Cardiac muscle cell (in vitro differentiated cells and primary cell): ENCODE measurements at places on chromosomes 1 and 21.

GRCh38 chr1:62208970-62209369 is 14.3 kb downstream of the L1TD1 start:
- DNase-seq = no peak

DNA sequence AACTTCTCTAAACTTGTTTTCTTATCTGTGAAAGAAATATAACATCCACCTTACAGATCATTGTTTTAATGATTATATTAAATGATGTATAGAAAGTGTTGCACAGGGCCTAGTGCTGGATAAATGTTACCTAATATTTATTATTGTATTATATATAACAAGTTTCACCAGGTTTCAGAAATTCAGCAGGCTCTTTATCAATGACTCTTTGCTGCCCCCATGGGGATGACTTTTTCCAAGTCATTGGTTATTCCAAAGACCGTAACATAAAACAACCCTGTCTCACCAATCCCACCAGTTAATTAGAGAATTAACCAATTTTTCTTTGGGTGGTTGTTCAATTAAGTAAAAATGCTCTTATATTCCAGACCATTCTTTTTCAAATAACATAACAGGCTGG is 7.3 kb upstream of the DEDD start:
- peak; percentile 69 for DNase-seq

DNA sequence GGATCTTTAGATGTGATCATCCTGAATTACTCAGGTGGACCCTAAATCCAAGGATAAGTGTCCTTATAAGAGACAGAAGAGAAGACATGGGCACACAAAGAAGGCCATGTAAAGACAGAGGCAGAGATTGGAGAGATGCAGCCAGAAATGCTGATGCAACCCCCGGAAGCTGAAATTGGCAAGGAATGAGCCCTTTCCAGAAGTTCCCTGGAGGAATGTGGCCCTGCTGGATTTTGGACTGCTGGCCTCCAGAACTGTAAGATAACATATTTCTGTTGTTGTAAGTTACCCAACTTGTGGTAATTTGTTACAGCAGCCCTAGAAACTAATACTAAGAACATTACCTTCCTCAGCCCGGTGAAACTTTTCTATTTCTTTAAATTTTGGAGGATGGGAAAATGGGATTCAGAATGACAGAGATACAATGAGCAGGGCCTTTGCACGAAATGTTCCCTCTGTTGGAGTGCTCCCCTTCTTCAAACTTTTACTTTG is 11.2 kb upstream of the PLPP3 start:
- DNase-seq = no peak

DNA sequence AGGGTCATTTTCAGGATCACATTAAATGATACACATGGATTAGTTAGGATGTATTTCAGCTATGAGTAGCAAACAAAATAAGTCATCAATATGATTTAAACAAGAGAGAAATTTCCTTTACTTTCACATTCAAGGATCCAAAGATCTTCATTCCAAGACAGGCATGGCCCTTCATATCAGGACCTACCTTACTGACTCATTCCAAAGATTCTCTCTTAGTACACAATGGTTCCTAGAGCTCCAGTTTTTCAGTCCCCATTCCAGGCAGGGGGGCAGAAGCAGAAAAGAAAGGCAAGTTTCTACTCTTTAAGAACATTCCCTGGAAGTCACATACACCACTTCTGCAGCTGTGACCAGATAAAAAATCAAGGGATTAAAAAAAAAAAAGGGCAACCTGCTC is 23.7 kb downstream of the RGS2 start:
- DNase-seq = no peak

GRCh38 chr1:115302390-115302961 is 35.6 kb downstream of the NGF start:
- DNase-seq = no peak

GRCh38 chr1:50289495-50289894 is 133.7 kb downstream of the DMRTA2 start:
- no peak for DNase-seq

GRCh38 chr1:193613041-193613440 is 426.6 kb upstream of the B3GALT2 start:
- no peak for DNase-seq

- no peak for DNase-seq
Measured at GRCh38 chr1:27536010-27536757, 46.2 kb upstream of the WASF2 start.

DNA sequence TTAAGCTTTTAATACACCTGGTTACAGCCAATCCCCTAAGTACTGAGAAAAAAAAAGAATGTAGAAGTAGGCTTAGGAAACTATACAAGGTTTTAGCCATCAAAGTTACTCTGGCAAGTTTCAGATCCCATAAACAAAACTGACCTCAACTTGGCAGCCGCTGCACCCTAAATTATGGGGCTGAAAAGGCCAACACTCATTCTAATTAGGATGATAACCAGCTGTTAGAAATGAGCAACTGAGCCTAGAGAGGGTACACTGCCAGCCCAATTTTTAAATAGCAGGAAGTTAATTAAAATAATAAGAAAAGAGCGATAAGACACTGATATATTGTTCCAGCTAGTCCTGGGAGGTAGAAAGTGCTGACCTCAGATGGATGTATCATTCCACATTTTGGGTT is 105.7 kb upstream of the VAV3 start:
- DNase-seq = no peak

GRCh38 chr1:203547147-203547546 is 53.2 kb downstream of the OPTC start:
- DNase-seq = no peak

GRCh38 chr1:24886241-24886640 is 43.8 kb downstream of the RUNX3 start:
- DNase-seq = no peak

- no peak for DNase-seq
Measured at GRCh38 chr1:194014014-194014413, 827.6 kb upstream of the B3GALT2 start.

GRCh38 chr1:219808790-219809189 is 119.6 kb downstream of the SLC30A10 start:
- DNase-seq = no peak

DNA sequence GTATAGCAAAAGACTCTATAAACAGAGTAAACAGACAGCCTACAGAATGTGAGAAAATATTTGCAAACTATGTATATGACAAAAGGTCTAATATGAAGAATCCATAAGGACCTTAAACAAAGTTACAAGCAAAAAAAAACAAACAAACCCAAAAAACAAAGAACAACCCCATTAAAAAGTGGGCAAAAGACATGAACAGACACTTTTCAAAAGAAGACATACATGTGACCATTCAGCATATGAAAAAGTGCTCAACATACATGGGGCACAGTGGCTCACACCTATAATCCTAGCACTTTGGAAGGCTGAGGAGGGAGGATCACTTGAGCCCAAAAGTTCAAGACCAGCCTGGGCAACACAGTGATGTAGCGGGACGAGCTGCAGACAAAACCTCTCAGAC is 17.9 kb upstream of the OR2B11 start:
- no peak for DNase-seq

DNA sequence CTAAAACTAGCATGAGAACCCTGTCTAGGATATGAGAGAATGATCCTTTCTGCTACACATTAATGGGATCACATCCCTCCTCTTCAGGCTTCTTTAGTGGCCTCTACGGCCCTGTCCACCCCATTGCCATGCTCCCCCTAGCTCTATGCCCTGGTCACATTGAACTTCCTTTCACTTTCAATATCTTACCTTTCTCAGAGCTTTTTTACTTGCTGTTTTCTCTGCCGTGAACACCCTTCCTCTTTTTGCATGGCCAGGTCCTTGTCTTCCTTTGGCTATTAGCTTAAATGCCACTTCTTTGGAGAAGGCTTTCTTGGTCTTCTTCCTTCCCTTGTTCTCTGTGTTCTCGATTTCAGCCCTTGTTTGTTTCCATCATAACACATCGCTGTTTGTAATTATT is 97.4 kb downstream of the GIPC2 start:
- DNase-seq = no peak

- no peak for DNase-seq
Measured at GRCh38 chr1:149963358-149963757, 26.7 kb upstream of the MTMR11 start.

GRCh38 chr1:119276558-119276957 is 92.0 kb upstream of the HAO2 start:
- DNase-seq = peak; percentile 42

DNA sequence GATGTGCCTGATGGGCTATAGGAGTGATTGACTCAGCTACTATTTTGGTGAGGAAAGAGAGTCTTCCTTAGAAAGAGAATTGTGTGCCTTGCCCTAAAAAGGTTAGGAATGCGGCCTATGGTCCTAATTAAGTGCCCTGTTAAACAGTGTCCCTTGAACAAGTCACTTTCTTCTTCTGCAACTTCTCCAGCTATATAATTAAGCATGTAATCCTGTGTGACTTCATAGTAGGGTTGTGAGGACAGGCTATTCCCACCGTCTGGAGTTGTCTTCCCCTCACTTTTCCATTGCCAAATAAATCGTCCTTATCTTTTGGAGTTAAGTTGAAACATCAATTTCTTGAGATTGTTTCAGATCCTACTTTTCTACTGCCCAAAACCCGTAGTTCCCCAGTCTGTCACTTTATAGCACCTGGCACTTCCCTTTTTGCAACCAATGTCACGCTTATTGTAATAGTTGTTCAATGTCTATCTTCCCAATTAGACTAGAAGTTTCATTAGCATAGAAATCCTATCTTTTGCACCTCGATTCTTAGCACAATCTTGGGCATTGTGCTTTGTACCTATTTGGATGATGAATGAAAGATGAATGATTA is 27.6 kb upstream of the SLC16A1 start:
- no peak for DNase-seq

GRCh38 chr1:106515375-106515774 is 541.1 kb upstream of the PRMT6 start:
- no peak for DNase-seq

DNA sequence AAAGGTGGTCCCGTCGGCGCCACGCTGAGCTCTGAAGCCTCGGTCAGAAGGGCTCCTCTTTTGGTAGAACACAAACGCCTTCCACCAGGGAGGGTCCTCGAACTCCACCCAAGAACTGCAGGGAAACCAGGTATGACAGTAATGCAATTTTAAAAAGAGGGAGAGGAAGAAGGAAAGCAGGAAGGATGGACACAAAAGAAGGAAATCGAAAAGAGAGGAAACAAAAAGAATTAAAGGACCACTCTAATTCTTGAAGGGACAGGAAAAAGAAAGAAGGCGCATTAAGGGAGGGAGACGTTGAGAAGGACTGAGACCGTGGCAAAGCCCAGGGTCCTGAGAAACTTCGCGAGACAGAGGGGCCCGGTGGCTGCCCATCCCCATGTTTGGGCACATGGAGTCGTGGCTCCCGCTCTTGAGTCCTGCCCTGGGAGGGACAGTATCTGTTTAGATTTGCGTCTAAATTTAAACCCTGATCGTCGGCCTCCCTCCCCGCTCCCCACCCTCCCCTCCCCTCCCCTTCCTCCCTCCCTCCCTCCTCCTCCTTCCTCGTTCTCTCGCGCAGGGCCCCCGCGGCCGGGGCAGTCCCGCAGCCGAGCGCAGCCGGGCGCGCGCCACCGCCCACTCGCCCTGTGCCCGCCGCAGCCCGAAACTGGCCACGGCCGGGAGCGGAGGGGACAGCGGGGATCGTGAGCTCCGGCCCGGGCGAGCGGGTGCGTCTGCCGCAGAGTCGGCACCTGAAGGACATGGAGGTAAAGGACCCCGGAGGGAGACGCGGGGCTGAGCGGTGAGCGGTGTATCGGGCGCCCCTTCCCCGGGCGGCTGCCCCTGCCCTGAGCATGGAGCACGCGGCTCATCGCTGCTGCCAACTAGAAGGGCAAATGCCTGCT is at the start of gene RCSD1:
Gene RCSD1, plus strand, starts transcription at position 552 of the 887 bp plus-strand sequence. Its CDS starts 192 bp downstream, at position 744.
- DNase-seq = peak; percentile 79

GRCh38 chr1:230786385-230786753 is 39.2 kb downstream of the CAPN9 start:
- DNase-seq = no peak

- DNase-seq = no peak
Measured at GRCh38 chr1:113692342-113692741, 66.9 kb downstream of the PHTF1 start.

GRCh38 chr1:89536555-89537341 is 12.1 kb downstream of the LRRC8B start:
- DNase-seq = no peak

- no peak for DNase-seq
Measured at GRCh38 chr21:33969581-33969980, 54.0 kb upstream of the ATP5PO start.

GRCh38 chr1:154157520-154158306 is 2.8 kb upstream of the NUP210L start:
- DNase-seq = peak; percentile 83

DNA sequence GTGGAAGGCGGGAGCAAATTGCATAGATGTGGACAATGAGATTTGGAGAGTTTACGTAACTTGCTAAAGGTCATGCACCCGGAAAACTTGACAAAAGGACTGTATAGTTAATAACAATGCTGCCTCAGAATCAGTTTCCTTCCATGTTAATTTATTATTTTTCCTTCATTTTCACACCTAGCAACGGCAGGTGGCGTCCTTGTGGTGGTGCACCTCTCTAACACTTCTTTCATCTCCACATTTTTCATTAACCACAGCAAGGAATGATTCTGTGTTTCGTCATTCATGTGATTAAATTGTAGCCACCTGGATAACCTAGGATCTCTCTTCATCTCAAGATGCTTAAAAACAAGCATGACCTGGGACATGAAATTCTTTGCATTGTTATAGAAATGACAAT is 2133.0 kb downstream of the NCAM2 start:
- DNase-seq = no peak

GRCh38 chr1:24255226-24255625 is 63.9 kb upstream of the GRHL3 start:
- DNase-seq = no peak

- DNase-seq = peak; percentile 53
Measured at GRCh38 chr1:29123053-29123886, 433 bp downstream of the TMEM200B start.

- DNase-seq = no peak
Measured at GRCh38 chr1:198281911-198282310, 125.1 kb downstream of the NEK7 start.
